Stimulated activated CD4-positive, alpha-beta T cell treated with anti-CD3 and anti-CD28 coated beads, Interleukin-2, amount 100 ng/mL, for 48 hours (primary cell): ENCODE measurements at places on chromosomes 7 and 10.

DNA sequence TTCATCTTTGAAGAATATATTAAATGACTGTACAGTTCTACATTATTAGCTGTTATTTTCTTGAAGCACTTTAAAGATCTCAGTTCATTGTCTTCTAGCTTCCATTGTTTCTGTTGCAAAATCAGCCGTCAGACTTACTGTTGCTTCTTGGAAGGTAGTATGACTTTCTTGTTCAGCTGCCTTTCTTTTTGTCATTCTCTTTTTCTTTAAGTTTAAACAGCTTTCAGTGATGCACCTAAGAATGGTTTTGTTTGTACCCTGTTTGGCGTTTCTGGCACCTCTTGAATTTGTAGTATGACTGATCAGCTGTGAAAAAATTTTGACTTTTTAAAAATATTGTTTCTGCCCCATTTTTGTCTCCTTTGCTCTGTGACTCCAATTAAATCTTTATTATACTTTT, 9.3 kb downstream of the MKLN1 start:
- DNase-seq = no peak

DNA sequence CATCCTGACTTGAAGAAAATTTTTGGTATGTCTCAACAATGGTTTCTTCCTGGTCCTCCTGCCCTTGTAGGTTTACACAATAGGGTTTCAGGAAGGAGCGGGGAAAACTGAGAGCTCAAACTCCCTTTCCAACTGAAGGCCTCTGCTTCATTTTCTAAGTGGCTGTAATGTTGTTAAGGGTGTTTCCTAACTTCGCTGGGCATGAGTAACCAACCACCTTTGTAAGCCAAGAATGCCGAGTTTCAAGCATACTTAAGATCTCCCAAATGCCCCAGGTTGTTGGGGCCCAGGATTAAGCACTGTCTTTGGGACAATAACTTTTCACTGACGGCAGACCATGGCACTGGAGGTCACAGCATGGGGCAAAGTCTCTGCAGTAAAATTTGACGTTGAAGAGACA, 33.6 kb upstream of the DRGX start:
- DNase-seq = no peak

DNA sequence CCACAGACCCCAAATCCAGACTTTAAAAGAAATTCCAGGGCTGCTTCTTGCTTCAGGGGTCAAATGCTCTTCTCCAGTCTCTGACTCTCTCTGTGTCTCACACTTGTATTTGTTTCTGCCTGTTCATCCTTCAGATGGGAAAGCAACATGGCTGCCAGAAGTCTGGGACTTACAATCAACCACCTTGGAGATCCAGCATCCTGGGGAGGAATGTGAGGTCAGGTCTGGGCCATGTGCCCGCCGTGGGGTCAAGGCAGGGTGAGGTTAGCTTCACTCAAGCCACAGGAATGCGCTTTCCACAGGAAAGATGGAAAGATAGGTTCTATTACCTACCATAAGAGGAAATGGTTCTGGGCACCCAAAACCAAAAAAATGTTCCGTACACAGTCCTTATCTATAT, 34.3 kb upstream of the NPVF start:
- DNase-seq = no peak

- peak; percentile 47 for DNase-seq
These were observed 15.5 kb downstream of the STX1A start for GRCh38 chr7:73703757-73704639.

GRCh38 chr7:7791523-7791922, 73.1 kb upstream of the RPA3 start:
- no peak for DNase-seq

GRCh38 chr7:12637819-12638592, 49.4 kb upstream of the ARL4A start:
- DNase-seq = no peak

DNA sequence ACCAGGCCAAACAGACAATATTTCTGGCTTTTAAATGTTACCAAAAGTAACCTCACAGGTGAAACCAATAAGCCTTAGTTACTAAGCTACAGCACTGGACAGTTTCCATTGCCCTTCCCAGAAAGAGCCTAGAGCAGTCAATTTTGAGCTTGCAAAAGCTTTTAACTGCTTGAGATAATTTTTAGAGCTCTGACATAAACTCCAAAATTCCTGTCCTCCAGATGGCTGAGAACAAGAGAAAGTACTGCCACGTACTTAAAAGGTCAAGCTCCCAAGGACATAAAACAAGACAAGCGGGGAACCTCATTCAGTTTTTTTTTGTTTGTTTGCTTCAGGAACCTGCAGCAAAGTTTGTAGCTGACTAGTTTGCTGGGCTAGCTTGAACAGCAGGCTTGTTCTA, 54.1 kb downstream of the BBS9 start:
- DNase-seq = no peak

DNA sequence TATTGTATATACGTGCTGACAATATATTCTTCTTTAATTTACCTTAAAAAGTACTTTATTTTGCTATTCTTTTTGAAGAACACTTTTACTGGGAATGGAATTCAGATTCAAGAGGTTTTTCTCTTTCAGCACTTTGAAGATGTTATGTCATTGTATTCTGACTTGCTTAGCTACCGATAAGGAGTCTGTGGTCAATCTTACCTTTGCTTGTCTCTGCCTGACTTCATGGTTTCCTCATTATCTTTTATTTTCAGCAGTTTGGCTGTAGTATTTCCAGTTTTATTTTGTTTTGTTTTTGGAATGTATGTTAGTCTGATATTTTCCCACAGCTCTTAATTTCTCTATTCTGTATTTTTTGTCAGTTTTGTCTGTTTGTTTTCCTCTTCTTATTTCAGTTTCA, 187.9 kb upstream of the SMIM30 start:
- no peak for DNase-seq

- no peak for DNase-seq
These were observed 167.1 kb upstream of the INHBA start for GRCh38 chr7:41869997-41870396.

DNA sequence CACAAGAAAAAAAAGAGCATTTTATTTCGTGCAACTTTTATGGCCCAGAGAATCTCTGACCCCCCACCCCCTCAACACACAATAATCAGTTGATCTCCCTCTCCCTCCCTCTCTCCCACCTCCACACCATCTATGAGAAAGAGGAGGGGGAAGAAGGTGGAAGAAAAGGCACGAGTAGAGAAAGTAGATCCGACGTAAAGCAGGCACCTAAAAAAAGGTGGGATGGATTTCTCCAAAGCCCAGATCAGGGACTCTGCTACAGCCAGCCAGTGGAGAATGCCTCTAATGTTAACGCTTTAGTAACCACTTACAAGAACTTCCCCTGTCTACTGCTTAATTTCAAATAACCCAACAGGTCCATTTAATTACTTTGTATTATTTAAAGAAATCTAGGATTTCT, 24.4 kb downstream of the KMT2C start:
- no peak for DNase-seq

- DNase-seq = no peak
These were observed 32.6 kb upstream of the ORC5 start for GRCh38 chr7:104240401-104240800.

GRCh38 chr10:28411648-28412047, 108.8 kb upstream of the MPP7 start:
- DNase-seq = no peak

DNA sequence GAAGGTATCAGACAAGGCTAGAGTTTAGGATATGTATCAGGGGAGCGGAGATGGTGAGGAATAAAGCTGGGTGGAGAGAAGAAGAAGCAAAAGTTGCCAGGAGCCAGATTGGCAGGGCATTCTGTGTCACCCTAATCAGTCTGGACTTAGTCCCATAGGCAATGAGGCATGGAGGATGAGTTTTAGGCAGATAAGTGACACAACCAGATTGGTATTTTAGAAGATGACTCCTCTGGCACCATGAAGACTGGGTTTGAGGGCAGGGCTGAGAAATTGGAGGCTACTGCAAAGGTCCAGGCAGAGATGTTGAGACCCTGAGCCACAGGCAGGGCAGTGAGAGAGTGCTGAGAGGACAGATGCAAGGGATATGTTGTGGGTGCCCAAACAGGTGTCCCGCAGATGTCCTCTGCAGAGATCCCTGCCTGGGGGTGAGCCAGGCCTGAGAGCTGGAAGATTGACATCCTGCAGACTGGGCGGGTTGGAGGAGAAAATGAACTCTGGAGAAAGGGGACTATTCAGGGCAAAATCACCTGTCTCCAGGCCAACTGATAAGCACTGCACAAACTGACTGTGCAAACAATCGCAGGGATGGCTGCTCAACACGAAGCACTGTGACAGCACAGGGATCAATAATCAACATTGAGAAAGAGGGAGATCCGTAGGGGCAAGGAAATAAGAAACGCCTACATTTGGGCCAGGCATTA, 11.9 kb upstream of the HABP2 start:
- DNase-seq = no peak

DNA sequence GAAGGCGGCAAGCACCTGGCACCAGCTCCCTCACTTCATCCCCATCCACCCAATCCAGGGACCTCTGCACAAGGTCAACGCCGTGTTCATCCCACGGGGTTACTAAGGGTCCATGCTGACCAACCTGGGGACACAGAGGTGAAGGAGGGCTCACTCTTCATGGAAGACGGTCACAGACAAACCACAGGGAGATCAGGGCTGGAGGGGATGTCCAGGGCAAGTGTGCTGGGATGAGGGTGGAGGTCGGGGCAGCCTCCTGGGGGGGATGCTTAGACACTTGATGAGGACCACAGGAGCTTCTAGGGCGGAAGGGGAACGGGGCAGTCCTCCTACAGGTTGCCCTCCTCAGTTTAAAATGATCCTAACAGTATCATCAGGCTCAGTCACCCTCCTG, 46.7 kb downstream of the FAM53B start:
- no peak for DNase-seq
